ENCODE measurements at places on chromosomes 7 and 10.

DNA sequence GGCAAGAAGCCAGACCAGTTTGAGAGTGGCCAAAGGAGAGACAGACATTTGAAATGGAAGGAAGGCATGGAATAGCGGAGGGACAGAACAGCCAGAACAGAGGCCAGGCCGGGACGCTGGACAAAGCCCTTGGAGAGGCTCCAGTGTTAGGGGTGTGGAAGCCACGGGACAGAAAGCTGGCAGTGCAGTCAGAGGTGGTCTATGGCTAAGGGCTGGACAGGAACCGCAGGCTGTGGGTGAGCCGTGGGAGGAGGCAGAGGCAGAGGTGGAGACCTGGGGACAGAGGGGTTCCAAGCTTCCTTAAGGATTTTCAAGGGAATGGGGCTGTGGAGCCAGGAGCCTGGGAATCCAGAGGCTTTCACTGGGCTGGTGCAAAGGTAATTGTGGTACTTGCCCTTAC, 301.1 kb downstream of the GFRA1 start:
- no peak for DNase-seq

- DNase-seq = no peak
These were observed 297.6 kb upstream of the IGFBP3 start for GRCh38 chr7:46218461-46219200.

DNA sequence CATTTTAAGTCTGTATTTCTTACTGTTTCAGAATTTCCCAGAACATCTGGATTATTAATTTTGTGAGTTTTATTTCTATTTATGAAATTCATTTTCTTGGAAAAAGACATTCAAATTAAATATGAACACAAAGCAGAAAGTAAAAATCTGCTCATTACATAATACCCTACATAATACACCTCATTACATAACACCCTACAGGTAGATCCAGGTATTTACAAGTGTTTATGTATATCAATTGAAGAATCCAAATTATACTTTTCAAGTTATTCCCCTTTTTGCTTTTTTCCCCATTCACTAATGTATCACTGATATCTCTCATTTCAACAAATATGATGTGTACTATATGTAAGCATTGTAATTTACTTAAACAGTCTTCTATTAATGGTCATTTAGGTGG, 129.1 kb downstream of the USP6NL start:
- no peak for DNase-seq

GRCh38 chr7:48168159-48168558, 3.1 kb upstream of the ABCA13 start:
- no peak for DNase-seq

DNA sequence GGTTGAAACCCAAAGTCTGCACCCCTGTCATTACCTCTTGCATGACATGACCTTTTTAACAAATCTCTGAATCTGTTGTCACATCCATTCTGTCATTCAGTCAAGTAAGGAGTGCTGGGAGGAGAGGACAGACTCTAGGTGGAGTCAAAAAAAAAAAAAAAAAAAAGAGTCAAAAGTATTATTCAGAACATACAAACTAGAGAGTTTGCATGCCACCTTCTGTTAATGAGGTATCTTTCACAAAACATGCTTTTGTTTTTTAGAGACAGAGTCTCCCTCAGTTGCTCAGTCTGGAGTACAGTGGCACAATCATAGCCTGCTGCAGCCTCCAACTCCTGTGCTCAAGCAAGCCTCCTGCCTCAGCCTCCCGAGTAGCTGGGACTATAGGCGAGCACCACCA, 81.6 kb upstream of the ARMC3 start:
- no peak for DNase-seq

DNA sequence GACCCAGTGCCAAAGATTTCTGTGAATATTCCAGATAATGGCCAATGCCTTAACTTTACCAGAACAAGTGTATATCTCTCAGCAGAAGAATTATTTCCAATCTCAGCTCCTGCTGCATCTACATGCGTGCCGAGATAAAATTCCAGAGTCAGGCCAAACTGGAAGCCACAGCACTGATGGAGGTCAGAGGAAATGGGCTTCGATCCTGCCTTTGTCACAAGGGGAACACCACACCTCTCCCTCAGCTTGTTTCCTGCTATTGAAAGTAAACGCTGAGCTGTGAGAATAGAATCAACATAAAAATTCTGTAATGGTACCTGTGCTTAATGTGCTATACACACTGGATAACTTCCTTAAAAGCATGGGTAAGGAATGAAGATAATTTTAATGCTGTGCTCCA, 255.5 kb downstream of the NEBL start:
- DNase-seq = no peak

- no peak for DNase-seq
These were observed 30.9 kb upstream of the CREB3L2 start for GRCh38 chr7:138032770-138033169.

- DNase-seq = no peak
These were observed 365.3 kb upstream of the SHH start for GRCh38 chr7:156177422-156178055.

GRCh38 chr10:125995726-125996304, 99.5 kb downstream of the FANK1 start:
- DNase-seq = no peak

DNA sequence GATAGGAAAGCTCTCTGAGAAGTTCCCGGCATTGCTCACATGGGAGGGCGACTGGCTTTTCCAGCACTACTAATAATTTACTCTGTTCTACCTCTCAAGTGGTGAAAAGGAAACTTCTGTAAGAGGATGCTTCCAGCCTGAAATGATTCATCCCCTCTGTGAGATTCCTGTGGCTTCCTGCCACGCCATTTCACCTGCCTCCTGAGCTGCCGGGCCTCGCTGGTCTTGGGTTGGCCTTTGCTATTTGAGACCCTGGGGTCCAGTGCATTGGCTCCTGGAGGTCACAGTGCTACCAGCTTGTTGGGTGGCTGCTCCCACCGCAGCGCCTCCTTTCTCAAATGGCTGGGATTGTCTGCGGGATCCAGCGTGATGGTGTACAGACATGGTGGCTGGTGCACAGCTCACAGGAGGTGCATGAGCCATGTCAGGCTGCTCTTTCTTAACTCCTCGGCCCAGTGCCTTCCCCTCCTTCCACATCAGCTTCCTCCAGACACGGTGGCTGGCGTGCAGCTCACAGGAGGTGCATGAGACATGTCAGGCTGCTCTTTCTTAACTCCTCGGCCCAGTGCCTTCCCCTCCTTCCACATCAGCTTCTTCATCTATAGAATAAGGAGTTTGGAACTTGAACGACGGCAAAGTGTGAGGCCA, 42.9 kb upstream of the PCBD1 start:
- no peak for DNase-seq

GRCh38 chr7:42227936-42228591, 8.9 kb downstream of the GLI3 start:
- peak; percentile 11 for DNase-seq

DNA sequence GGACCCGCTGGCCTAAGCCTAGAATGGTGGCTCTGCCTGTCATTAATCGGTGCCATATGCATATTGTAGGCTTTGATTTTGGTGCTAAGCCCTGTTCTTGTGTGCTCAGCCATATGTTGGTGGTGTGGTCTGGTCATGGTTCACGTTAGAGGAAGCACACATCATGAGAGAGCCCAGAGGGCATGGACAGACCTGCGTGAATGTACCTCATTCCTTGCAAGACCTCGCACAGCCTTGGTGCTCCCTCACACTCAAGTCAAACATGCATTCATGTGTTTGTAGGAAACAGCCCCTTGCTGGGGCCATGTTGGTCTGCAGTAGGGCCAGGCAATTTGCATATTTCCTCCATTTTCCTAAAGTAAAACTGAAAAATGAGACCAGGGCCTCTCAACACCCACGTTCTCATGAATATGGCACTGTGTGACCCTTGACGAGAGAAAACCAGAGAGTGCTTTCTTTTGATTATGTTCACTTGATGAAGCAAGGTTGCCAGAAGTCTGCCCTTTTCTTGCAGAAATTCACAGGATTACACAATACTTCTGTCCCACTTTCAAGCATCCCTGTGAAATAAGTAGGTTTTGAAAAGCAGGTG, 268.7 kb downstream of the CELF2 start:
- DNase-seq = no peak

DNA sequence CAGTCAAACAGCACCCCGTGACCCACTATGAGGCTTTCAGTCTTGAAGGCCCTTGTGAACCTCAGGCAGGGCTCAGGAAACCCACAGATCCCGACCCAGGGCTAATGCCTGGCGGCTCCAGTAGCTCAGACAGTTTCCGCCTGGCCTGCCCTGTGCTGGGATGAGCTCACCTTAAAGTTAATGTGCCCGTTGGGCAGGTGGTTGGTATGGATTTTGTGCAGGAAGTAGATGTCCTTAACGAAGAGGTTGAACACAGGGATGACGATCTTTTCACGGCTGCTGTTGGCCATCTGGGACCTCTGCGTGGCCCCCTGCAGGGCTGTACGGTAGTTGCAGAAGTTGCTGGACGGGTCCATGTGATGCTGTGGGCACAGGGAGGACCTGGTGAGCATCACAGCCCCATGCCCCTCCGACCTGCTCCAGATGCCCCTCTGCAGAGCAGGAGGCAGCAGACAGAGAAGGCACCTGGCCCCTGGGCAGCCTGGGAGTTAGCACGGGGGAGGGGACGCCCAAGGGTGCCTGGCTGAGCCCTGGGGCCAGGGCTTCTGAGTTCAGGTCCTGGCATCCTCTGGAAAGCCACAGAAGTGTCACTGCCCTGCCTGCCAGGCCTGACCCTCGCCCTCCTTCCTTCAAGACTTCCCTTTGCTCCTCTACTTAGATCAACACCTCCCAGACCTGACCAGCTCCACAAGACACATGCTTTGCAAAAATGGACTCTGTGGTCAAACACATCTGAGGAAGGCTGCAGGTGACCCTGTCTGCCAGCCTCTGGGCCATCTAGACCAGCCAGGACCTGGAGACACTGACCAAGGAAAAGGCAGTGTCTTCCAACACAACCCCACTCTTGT, 59.8 kb downstream of the CSGALNACT2 start:
- DNase-seq = peak; percentile 40

- DNase-seq = no peak
These were observed 33.0 kb downstream of the TPST1 start for GRCh38 chr7:66237906-66238772.

DNA sequence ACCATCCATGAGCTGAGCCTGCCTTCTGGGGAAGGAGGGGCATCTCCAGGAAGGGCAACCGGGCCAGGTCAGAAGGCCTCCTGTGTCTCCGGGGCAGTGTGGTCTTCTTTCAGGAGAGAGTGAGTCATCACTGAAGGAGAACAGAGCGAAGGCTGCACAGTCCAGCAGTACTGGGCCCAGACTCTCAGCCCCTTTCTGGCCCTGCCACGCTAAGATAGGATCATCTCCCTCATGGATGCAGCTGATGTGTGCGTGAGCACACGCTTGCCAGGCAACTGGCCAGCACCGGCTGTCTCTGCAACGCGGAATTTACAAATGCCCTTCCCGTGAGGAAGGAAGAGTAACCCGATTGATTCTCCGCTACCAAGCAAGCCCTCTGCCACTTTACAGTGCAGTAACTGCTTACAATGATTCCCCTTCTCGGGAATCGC, 328.2 kb downstream of the TNS3 start:
- no peak for DNase-seq

GRCh38 chr7:142853739-142854371, 1.0 kb upstream of the EPHB6 start:
- peak; percentile 75 for DNase-seq

DNA sequence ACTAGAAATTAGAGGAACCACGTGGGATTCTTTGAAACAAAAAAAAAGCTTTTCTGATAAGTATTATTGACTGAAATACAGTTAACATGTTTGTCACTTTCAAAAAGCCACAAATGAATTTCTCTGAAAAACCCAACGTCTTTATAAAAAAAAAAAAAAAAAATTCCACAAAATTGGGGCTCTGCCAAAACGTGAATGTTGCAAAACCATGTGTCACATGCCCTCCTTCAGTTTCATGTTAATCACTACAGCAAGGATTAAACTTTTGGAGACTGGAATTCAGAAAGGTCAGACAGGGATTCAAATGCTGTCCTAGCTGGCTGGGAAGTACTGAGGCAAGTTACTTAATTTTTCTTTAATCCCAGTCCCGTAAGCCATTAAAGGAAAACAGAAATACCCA, 278.0 kb upstream of the KLF14 start:
- no peak for DNase-seq

DNA sequence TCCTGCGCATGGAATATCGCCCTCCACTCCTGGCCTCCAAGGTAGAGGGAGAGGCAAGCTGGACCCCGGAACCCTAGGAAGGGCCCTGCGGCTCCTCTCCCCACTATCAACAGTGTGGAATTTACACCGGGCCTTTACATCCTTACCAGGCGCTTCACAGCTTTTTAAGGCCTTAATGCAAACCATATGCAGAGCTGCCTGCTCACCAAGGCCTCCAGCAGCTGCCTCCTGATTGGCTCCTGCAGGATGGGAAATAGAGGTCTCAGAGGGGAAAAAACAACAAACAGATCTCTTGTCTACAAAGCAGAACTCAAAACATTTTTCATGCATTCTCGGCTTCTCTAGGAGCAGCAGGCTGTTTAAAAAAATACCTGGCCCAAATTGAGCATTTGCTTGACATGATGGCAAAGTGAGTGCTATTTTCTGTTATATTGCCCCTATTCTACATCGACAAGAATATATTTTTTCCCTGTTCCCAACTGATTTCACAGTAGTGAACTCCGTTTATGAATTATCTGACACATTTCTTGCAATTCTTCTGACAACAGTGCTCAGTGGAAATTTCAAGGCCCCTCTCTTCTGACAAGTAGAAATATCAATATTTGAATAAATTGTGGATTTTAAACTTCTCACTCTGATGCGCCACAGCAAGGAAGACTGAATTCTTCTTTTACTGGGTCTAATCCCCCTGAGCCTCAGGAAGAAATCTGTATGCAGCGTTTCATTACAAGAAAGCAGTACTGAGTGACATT, 51.7 kb downstream of the EBF3 start:
- DNase-seq = no peak

- DNase-seq = no peak
These were observed 65.3 kb downstream of the FRMPD2 start for GRCh38 chr10:48209241-48209640.

DNA sequence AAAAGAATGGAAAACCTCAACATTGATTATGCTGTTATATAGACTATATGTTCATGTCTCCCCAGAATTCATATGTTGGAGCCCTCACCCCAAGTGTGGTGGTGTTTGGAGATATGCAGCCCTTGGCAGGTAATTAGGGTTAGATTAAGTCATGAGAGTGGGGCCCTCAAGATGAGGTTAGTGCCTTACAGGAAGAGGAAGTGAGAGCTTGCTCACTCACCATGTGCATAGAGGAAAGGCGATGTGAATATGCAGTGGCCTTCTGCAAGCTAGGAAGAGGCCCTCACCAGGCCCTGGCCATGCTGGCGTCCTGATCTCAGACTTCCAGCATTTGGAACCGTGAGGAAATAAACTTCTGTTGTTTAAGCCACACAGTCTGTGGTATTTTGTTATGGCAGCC, 14.8 kb downstream of the ZNF33A start:
- no peak for DNase-seq

DNA sequence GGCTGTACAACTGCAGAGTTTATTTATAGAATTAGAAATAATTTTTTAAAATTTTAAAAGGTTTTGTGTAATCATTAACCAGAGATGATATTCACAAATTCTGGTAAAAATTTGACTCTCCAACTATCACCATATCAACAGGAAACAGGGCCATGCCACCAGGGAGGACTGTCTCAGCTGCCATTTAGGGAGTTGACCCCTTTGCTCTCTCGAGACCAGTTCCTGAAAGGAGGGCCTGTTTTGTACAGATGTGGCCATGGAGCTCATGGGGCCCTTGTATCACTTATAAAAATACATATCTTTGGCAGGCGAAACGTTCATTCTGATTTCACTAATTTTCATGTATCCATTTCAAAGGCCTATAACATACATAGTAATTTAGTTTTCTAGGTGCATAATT, 20.3 kb downstream of the H2AZ2 start:
- no peak for DNase-seq

- DNase-seq = no peak
These were observed 74.7 kb downstream of the VSTM4 start for GRCh38 chr10:49040601-49041000.

- DNase-seq = no peak
These were observed 26.9 kb downstream of the TMEM120A start for GRCh38 chr7:75967487-75967997.
